NCI-H187 (cell line): ENCODE measurements at places on chromosomes 1 and 21.

GRCh38 chr1:37691497-37692077 lies 729 bp upstream of the CDCA8 start:
- DNase-seq, result no peak

DNA sequence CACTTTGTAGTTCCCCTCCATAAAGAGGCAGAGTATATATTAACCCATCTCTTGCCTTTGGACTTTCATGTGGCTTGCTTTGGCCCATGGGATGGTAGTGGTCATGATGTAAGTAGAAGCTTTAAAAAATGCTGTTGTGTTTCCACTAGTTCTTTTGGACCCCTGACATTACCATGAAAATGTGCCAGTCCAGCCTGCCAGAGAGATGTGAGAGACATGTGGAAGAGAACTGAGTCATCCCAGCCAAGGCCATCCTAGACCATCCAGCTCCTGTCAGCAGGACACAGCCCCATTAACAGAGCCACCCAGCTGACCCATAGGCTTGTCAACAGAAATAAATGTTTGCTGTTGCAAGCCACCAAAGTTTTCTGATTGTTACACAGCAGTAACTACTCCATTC lies 3.9 kb upstream of the CD101 start:
- DNase-seq, result no peak

- DNase-seq, result no peak
These were observed 8.1 kb upstream of the OR2M5 start for GRCh38 chr1:248136811-248137210.

- DNase-seq, result peak; percentile 52
These were observed 433.1 kb downstream of the CAMTA1 start for GRCh38 chr1:7218210-7218832.

- DNase-seq, result no peak
These were observed 19.7 kb downstream of the CAMK2N1 start for GRCh38 chr1:20466273-20466672.

- no peak for DNase-seq
These were observed 33.2 kb upstream of the PDE4B start for GRCh38 chr1:65759516-65759915.

- DNase-seq, result no peak
These were observed 4.6 kb upstream of the SLC6A9 start for GRCh38 chr1:44035726-44036408.

DNA sequence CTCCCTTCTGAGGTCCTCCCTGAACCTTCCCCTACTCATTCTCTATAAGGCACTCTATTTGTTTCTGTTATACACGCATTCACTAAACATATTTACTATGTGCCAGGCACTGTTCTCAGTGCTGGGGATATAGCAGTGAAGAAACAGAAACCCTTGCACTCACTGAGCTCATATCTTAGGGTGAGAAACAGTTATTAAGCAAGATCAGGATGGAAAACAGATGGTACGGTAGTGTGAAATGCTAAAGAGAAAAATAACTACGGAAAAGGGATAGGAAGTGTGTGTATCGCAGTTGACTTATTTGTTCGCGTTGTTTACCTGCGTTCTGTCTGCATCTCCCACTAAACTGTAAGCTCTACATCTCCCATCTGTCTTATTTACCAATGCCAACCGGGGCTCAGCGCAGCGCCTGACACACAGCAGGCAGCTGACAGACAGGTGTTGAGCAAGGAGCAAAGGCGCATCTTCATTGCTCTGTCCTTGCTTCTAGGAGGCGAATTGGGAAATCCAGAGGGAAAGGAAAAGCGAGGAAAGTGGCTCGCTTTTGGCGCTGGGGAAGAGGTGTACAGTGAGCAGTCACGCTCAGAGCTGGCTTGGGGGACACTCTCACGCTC lies 572 bp downstream of the CYB5RL start:
- DNase-seq, result no peak

- no peak for DNase-seq
These were observed 25.0 kb downstream of the KANK4 start for GRCh38 chr1:62294261-62294660.

- no peak for DNase-seq
These were observed 175.1 kb downstream of the ADSS2 start for GRCh38 chr1:244276646-244277045.

GRCh38 chr1:112075566-112075965 lies 86.1 kb upstream of the KCND3 start:
- DNase-seq, result no peak

DNA sequence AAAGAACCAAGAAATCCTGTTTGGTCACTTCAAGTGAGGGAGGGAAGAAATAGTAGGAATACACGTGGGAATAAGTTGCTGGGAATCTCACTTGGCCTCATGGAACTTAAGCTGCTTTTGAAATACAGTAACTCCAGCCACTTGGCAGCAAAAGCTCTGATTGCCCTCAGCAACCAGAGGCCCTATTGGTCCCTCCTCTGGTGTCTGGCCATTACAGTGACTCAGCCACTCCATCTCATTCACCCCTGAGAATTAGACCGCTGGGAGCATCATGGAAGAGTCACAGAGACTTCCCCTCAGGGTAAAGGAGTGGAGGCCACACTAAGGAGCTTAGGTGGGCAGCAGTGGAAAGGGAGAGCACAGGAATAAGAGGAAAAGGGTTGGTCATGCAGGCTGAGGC lies 99.6 kb downstream of the ELAVL4 start:
- no peak for DNase-seq

DNA sequence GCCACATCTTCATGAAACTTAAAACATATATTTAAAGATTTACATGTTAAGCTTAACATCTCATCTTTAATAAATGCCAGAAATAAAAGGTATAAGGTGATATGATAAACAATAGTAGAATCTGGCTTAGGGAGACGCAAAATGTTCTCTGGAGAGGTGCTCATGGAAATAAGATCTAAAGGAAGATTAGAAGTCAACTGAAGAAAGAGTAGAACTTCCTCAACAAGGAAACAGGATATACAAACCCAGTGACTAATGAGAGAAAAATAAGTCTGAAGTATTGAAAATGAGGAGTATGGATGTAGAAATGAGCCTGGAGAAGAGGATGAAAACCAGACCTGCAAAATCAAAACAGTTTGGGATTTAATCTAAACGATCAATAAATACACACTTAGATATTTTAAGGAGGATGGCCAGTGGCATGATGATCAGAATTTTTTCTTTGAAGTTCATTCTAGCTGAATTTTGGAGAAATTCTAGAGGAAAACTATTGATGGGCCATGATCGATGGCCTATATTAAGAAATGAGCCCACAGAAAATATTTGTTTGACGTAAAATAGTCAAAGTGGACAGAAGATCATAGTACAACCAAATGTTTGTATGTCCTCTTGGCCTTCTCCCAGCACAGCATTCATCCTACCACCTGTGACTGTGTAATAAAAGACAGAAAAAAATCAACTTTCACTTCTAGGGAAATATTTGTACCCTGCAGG lies 387.9 kb upstream of the PTBP2 start:
- no peak for DNase-seq

- no peak for DNase-seq
These were observed 38.8 kb upstream of the RASAL2 start for GRCh38 chr1:178055093-178055492.

DNA sequence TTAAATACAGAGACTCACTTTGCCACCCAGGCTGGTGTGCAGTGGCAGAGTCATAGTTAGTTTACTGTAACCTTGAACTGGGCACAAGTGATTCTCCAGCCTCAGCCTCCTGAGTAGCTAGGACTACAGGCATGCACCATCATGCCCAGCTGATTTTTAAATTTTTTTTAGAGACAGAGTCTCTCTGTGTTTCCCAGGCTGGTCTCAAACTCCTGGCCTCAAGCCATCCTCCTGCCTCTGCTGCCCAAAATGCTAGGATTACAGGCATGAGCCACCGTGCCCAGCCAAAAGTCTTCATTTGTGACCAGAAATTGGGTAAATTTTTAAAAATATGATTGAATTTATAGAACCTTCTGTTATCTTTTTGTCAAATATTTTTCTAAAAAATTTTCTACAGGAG lies 17.9 kb upstream of the TARS2 start:
- DNase-seq, result no peak

- DNase-seq, result no peak
These were observed 102.3 kb downstream of the OSBPL9 start for GRCh38 chr1:51719146-51719545.
